ENCODE measurements at places on chromosomes 7 and 10.

DNA sequence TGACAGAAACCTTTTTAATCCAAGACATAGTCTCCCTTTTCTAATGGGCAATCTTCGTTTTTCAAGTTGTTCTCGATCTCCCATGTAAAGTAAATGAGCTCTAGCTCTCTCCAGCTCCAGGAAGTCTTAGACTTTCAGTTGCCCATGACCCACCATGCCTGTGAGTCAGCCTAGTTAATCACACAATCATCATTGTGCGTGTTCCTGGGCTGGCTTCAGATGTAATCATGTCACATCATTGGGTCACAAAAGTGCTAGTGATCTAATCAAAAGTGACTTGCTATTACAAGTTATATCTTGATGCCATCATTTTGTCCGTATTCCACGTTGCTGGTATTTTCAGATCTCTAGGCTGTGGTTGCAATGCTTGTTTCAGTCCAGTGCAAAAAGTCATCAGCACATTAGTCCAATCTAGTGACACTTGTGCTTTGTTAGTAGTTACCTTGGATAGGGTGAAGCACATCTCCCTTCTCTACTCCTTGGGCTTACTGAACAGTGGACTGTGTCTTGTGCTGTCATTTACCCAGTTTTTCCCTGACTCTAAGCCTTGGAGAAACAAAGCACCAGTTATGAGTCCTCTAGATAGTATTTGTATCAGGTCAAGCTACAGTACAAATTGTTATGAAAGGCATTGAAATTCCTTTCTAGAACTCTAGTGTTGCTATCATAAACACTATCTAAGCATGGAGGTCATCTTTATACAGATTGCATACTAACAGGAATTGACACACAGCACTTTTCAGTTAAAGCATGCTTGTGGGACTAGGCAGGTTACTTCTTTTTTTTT is 316.6 kb downstream of the GFRA1 start:
- DNase-seq = no peak

DNA sequence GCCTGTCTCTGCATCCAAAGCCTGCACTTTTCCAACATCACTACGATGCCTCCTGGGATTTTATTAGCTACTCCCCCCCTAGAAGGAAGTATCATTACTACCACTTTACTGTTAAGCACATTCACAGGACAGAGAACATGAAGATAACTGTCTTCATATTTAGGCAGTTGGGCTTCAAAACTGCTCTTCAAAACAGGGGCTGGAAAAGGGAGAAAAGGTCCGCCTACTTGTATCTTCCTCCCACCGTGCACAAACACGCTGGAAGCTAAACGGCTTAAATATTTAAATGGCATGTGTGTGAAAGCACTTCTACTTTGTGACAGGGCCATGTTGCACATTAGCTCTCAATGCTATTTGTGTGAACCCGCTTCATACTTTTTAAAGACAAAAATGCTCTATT is 999 bp downstream of the ITIH5 start:
- DNase-seq = no peak

DNA sequence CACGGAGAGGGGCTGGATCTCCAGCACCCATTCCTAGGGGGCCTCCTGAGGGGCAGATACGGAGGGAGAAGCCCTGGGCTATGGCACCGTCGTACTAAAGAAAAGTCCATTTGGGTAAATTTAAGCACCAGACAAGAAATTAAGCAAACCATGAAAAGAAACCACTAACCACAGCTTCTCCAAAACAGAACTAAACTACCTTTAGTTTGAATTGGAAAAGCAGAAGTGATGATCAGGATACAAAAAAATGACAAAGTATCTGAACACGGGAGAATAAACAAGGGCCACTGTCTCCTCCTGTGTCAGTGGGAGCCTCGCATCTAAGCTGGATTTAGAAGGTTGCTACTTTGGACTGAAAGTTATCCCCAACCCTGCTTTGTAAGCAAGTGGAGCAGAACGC is 69.1 kb downstream of the DIP2C start:
- DNase-seq = no peak

DNA sequence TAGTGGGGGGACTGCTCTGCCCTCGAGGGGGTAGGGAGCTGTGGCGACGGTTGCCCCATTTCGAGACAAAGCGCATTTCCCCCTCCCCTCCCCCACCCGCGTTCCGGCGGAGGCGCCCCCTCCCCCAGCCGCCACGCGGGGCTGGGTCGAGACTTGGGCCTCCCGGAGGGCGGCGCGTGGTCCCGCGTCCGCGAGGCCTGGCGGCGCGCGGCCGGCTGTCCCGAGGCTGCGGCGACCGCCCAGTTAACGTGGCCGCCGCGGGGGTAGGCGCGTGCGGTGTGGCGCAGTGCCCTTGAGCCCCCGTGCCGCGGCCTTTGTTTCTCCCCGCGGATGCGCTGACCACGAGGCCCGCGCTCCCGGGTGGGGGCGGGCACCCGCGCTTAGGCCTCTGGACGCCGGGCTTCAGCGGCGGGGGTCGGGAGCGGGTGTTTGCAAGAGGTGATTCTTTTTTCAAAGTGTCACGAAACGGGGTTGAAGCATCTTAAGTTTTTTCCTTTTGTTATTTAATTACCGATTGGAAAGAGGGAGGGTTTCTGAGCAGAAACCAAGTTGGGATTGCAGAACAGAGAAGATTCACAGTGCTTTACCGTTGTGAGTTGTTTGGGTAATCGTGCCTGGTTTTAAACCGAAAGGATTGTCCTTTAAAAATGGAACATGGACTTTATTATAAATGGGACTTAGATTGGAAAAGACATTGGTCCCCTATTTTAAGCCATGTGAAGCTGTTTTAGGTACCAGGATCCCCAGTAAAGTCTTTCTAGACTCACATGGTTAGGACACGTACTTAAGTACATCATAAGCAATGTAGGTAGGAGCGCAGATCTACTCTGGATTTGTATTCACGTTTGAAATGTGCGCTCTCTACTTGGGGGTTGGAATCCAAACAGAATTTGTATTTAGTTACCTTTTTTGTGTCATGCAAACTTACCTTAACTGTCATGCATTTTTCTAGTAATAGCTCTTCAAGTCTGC is 760 bp downstream of the CBX3 start:
- DNase-seq = peak; percentile 49

DNA sequence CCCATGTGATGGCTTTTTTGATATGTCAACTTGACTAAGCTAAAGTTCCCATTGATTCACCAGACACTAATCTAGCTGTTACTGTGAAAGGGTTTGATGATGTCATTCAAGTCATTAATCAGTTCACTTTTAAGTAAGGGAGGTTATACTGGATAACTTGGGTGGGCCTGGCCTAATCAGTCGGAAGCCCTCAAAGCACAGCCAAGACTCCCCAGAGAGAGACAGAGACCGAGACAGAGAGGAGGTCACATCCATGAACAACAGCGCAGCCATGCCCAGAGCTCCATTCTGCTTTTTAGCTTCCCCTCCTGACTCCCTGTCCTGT is 103.4 kb downstream of the TRIL start:
- DNase-seq = no peak

- DNase-seq = no peak
Observed at GRCh38 chr7:94565247-94565894, 55.8 kb downstream of the CASD1 start.

DNA sequence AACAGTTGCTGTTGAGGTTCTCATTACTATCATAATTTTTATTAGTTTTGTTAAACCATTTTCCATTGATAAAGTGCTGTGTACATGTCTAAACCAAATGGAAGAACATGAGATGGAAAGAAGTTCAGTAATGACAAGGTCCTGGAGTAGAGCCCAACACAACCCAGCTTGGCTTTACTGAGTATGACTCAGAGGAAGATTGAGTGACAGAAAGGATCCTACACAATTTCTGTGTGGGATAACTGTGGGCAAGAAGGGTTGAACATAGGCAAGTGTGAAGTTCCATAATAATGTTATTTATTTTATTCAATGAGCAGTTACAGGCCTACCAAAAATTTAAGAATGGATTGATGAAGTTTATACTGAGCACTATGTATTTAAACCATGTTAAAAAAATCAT is 15.9 kb downstream of the PRKG1 start:
- no peak for DNase-seq

DNA sequence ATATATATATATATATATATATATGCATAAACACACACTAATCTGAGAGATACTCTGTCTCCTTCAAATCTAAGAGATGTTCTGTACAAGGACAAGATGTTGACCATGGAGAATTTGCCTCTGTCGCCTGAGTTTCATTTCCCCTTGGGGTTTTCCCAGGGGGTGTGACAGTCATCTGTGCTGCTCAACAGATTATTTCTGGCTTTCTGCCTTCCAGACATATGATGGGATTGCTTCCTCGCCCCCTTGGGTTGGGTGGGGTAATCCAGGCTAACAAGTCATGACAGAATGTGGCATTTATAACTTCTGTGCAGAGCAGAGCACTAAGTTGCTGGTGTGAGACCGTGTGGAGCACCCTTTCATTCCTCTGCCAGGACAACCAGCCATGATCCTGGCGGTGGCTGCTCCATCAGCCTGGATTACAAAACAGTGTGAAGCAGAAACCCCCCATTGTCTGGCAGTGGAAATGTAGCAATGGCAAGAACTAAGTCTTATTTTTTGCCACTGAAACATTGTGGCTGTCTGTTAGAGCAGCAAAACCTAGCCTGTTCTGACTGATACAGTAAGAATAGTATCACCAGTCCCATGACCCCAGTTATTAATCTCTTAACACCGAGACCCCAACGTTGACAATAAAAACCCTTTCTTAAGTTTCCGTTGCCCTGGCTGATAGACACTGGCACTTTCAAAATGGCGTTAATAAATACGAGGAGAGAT is 13.7 kb upstream of the USP6NL start:
- DNase-seq = no peak
